ENCODE measurements at places on chromosomes 16 and 17.

- DNase-seq: peak; percentile 99
These were observed 336.4 kb downstream of the SEC14L1 start for GRCh38 chr17:77476931-77477805.

- DNase-seq: no peak
These were observed 6.9 kb downstream of the SEZ6L2 start for GRCh38 chr16:29892458-29892813.

GRCh38 chr16:86285938-86286921 is 224.1 kb upstream of the FOXF1 start:
- peak; percentile 42 for DNase-seq

- DNase-seq: no peak
These were observed 24.7 kb downstream of the DNAJC7 start for GRCh38 chr17:41992576-41992975.

- no peak for DNase-seq
These were observed 22.9 kb downstream of the ZC3H7A start for GRCh38 chr16:11774065-11774626.

DNA sequence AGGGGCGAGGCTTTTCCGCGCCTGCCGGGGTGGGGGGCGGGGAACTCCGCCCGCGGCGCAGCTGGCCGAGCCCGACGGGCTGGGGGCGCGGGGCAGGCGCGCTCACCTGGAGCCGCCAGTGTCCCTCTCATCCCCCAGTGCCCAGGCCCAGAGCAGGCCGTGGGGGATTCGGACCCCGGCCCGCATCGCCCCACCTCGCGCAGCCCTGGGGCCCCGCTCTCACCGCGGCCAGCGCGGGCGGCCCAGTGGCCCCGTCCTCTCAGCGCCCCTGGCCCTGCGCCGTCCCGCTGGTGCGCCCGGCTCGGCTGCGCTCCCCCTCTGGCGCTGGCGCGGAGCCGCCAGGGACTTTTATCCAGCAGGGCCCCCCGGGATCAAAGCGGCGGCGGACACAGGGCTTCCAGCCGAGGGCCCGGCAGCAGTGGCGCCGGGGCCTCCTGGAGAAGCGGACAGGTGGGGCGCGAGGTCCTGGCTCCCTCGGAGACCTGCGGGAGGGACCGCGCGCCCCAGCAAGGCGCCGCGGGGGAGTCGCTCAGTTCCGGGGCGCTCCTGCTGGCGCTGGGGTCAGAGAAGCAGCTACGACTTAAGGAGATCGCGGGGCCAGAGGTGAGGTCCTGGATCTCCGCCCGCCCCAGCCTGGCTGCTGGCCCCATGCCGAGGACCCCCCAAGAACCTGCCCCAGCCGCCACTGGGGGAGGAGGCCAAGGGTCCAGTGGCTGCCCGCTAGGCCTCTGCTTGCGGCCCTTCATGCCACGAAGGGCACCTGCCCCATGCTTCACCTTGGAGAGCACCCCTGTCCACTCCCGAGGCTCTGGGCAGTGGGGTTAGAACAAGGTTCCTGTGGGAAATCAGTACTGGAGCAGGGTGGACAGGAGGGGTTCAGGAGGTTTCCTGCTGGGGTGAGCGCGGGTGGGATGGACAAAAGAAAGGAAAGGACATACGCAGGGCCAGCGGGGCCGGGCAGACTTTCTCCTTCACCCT is 823 bp upstream of the NOTUM start:
- DNase-seq: no peak

DNA sequence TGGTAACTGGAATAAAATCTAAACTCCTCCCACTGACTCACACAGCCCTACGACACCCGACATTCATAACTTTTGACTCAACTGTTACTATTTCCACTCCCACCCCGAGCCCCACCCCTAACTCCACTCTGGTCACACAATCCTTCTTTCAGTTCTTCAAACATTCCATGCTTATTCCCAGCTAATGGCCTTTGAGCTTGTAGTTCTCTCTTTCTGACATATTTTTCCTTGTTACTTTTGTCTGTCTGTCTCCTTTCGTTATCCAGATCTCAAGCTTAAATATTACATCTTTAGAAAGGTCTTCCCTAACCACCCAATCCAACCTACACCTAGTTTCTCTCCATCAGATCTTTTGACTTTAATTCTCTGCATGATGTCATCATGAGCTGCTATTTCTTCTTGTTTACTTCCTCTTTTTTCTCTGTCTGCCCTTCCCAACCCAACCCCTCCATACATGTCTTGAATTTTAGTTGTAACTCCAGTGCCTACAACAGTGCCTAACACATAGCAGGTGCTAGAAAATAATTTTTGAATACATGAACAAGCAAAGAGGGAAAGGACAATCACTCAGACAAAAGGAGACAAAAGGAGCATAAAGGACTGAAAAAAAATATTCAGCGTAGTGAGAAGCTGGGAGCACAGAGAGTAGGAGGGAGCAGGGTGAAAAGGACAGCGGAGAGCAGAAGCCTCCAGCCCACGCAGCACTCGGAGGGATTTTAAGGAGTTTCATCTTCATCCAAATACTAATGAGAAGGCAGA is 65.2 kb upstream of the SMIM36 start:
- peak; percentile 92 for DNase-seq

GRCh38 chr16:3444032-3444388 is 530 bp downstream of the NAA60 start:
- peak; percentile 88 for DNase-seq

- DNase-seq: no peak
These were observed 8.5 kb downstream of the REXO5 start for GRCh38 chr16:20814784-20815183.

GRCh38 chr16:55349867-55350266 is 25.9 kb downstream of the IRX6 start:
- peak; percentile 36 for DNase-seq

- DNase-seq: no peak
These were observed 754 bp upstream of the NOXO1 start for GRCh38 chr16:1982013-1982433.

- peak; percentile 75 for DNase-seq
These were observed 16.8 kb upstream of the SUZ12 start for GRCh38 chr17:31919802-31920525.

GRCh38 chr17:4849011-4849536 is 15.9 kb downstream of the MINK1 start:
- DNase-seq: peak; percentile 79

DNA sequence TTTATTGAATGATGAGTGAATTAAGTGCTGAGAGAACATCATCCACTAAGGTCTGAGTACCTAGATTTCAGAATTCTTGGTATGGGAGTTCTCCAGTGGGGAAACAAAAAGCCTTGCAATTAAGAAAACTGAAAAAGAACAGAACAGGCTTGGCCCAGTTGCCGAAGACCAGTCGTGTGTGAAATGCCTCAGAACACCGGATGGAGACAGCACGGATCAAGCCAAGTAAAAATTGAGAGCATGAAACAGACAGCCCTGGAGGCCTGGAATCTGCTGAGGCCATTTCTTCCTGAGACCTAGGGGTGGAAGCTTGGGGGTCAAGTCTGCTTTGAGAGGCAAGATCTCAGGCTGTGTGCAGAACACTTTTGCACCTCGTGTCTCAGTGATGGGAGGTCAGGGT is 43.3 kb downstream of the GRIN2A start:
- DNase-seq: no peak

DNA sequence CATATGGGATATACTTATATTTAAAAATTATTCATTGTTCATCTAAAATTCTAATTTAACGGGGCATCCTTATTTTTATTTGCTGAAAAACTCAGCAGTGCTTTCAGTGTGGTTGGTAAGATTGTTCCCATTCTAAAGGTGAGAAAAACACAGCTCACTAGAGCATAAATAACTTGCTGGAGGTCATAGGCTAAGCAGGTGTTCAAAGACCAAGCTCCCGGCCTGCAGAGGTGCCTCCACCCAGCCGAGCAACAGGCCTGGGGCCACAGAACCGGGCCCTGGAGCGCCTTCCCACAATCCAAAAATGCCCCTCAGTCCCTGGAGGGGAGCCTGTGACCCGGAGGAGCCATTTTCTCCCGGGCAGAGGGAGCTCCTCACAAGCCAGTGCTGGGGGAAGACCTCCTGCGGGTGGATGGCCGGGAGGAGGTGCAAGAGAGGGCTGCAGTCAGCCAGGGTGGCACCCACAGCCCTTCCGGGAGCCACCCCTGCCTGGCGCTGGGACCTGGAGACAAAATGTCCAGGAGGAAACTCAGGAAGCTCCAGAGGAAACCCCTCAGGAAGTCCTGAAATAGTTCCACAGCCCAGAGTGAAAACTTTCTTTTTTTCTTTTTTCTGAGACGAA is 14.7 kb downstream of the ABR start:
- no peak for DNase-seq

- no peak for DNase-seq
These were observed 17.3 kb downstream of the FBXO31 start for GRCh38 chr16:87366288-87366687.

- no peak for DNase-seq
These were observed 90.9 kb downstream of the RBFOX1 start for GRCh38 chr16:7423434-7424044.

- no peak for DNase-seq
These were observed 5.4 kb upstream of the LHX1 start for GRCh38 chr17:36931697-36932382.

DNA sequence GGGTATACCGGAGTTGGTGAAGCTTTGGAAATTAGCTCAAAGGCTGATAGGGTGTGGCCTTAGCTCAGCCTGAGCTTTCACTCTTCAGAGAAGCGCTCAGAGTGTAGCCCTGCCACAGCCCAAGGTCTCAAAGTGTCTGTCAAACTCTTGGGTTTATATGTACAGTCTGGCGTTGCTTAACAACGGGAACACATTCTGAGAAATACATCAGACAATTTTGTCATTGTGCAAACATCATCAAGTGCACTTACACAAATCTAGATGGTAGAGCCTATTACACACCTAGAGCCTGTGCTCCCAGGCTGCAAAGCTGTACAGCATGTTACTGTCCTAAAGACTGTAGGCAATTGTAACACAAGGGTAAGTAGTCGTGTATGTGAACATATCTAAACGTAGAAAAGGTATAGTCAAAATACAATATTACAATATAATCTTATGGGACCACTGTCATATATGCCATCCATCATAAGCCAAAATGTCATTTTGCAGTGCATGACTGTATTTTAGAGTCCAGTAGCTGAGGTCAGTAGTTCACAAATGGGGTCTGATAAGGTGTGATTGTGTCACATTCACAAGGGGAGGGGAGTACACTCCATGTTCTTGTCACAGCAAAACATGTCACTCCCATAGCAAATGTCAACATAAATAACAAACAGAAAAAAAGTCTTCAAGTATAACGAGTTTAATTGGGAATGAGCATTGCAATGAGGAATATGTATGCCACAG is 20.6 kb downstream of the CHAD start:
- no peak for DNase-seq

DNA sequence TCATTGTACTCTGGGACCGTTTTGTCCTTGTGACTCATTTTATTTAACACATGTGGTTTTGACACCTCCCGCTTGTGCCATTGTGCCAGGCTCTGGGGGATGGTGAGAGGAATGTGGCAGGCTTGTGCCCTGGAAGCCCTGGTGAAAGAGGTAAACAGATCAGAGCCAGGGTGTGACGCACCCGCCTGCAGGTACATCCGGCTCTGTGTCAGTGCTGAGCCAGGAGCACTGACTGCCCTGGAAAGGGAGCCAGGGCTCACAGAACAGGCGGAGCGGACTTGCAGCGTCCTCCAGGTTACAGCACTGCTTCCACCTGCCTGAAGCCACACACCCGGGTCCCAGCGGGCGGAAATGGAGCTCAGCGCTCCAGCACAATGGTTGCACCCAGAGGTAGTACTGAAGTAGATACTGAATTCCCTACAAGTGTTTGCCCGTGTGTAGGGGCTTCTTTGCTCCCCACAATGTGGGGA is 30.6 kb downstream of the CDRT15 start:
- DNase-seq: no peak

GRCh38 chr17:4771519-4772234 is at the start of gene TM4SF5:
Gene TM4SF5 (plus strand): TSS chr17:4771886. CDS start chr17:4771923, 37 bp downstream.
- DNase-seq: no peak

DNA sequence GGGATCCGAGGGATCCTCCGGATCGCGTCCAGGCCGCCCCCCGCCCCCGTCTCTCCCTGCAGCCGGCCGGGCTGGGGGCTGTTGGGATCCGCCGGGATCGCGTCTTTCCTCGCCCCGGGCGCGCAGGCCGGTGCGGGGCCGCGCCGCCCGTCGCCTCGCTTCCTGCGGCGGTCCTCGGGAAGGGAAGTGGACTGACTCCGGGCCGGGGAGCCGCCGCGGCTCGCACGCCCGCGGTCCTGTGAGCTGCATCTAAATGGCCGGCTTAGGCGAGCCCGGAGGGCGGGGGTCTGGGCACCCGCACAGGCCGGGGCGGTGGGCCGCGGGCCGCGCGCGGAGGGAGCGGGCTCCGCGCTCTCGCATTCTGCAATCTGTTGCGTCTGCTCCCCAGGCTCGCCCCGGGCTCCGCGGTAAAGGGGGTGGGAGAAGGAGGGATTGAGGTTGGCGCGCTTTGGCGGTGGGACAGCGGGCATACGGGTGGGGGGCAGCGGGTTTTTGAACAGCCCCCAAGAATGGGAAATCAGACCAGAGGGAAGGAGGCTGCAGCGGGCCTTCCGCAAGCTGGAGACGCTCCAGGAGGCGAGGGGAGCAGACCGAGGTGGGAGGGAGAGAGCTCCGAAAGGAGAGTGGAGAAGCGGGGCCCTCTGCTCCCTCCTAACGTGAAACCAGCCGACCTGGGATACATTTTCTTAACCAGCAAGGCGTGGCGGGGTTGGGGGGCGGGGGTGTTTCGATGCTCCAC is 2.2 kb downstream of the TMEM132E start:
- DNase-seq: peak; percentile 34

GRCh38 chr17:58513965-58514769 is at the start of gene MTMR4:
Gene MTMR4 (minus strand): TSS chr17:58514638. CDS start chr17:58514407, 231 bp downstream.
- peak; percentile 85 for DNase-seq

GRCh38 chr16:3966681-3967080 is 86.2 kb upstream of the CREBBP start:
- DNase-seq: no peak

DNA sequence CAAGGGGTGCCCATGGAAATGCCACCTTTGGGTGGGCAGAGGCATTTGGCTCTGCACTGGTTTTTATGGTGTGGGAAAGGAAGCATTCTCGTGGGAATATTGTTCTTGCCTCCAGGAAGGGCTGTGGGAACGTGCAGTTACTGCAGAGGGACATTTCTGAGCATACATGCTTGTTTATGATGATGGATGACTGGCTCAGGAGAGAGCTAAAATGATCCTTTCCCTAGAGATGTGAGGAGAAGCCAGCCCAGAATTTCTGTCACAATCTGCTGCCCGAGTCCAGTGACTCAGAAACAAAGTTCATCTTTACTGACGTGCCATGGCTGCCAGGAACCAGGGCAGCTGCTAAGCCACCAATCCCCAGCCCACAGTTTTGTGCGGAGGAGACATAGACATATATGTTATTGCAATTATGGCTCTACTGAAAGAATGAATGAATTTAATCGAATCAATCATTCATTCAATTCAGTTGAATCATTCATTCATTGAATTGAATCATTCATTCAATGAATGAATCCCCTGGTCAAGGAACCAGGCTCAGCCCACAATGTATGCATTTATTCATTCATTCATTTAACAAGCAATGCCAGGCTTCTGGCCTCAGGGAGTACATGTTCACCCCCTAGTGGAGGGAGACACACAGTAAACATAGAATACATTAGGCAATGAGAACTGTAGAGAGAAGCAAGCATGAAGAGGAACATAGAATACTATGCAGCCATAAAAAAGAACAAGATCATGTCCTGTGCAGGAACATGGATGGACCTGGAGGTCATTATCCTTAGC is 414.4 kb upstream of the HSBP1 start:
- peak; percentile 59 for DNase-seq

GRCh38 chr17:50018909-50019308 is 23.9 kb upstream of the DLX3 start:
- no peak for DNase-seq

- DNase-seq: no peak
These were observed 22.2 kb downstream of the SLFN5 start for GRCh38 chr17:35265071-35265470.
